Tibial artery (tissue), 4 donors: ENCODE measurements at places on chromosomes 7 and 10.

GRCh38 chr10:59319854-59320253 is 42.5 kb downstream of the FAM13C start:
- H3K27me3 ChIP-seq = no peaks in the 10 kb centered on the region
- no peaks in the 10 kb centered on the region for H3K4me1 ChIP-seq
- H3K27ac ChIP-seq = peak overlapping the region; percentile 15
- DNase-seq = no peak
- no peak overlapping the region for H3K4me3 ChIP-seq

DNA sequence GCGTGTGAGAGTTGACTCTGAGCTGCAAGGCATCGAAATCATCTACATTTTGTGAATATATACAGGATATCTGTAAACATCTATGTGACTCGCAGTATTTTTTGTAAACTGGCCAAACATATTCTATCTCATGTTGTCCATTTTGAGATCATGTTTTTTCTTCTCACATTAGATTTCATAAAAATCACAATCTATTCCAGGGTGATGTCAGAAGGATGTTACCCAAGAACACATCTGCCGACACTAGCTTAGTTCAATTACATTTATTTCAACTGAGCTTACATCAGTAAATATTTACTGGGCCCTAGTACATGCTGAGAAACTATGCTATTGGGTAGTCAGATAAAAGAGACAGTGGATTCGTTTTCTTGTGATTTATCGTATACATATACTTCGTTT is 2.5 kb upstream of the BUB3 start:
- no peak overlapping the region for H3K4me3 ChIP-seq
- no peak overlapping the region for H3K27ac ChIP-seq
- peaks cover 5% of the 10 kb centered on the region for H3K36me3 ChIP-seq
- peaks cover 53% of the 10 kb centered on the region for H3K4me1 ChIP-seq
- DNase-seq = no peak
- H3K27me3 ChIP-seq = no peaks in the 10 kb centered on the region

DNA sequence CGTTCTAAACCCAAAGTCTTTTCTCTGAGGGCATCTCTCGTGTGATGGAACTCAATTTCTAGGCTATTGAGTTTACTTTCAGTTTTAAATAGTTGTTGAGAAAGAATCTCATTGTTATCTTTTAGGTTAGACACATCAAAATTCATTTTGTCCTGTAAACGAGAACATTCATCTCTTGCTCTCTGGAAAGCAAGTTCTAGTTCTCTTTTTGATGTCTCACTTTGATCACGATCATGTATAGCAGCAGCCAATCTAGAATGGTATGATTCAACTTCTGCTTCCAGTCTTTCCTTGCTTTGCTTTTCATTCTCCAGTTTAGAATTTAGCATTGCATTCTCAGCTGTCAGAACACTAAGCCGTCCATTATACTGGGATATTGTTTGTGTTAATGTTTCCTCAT is 65.1 kb downstream of the ANKRD26 start:
- H3K4me1 ChIP-seq = no peaks in the 10 kb centered on the region
- H3K4me3 ChIP-seq = no peak overlapping the region
- DNase-seq = no peak
- no peak overlapping the region for H3K27ac ChIP-seq
- H3K27me3 ChIP-seq = no peaks in the 10 kb centered on the region

- no peak overlapping the region for H3K27ac ChIP-seq
- H3K4me3 ChIP-seq = no peak overlapping the region
- H3K27me3 ChIP-seq = no peaks in the 10 kb centered on the region
- peaks cover 29% of the 10 kb centered on the region for H3K4me1 ChIP-seq
- peaks cover 8% of the 10 kb centered on the region for H3K36me3 ChIP-seq
These were observed 9.4 kb downstream of the HACD1 start for GRCh38 chr10:17607603-17608332.

DNA sequence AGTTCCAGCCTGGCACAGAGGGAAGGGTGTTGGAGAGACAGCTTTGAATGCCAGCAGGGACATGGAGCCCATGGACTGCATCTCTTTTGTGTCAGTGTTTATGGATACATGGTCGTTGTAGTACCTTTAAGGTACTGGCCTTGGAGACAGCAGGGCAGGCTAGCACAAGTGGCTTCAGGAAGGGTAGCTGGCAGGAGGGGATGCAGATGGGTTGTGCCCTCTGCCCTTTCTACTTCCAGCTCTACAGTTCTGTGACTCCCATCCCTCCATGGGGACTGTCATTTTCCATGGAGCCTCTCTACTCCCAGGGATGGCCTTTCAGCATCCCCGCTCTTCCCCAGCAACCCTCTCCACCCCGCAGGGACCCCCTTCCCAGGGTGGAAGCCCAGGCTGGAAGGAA is 25.1 kb downstream of the POLL start:
- no peak for DNase-seq
- peaks cover 10% of the 10 kb centered on the region for H3K4me1 ChIP-seq
- H3K27ac ChIP-seq = no peak overlapping the region
- H3K36me3 ChIP-seq = no peaks in the 10 kb centered on the region
- peaks cover 3% of the 10 kb centered on the region for H3K27me3 ChIP-seq
- H3K4me3 ChIP-seq = no peak overlapping the region

DNA sequence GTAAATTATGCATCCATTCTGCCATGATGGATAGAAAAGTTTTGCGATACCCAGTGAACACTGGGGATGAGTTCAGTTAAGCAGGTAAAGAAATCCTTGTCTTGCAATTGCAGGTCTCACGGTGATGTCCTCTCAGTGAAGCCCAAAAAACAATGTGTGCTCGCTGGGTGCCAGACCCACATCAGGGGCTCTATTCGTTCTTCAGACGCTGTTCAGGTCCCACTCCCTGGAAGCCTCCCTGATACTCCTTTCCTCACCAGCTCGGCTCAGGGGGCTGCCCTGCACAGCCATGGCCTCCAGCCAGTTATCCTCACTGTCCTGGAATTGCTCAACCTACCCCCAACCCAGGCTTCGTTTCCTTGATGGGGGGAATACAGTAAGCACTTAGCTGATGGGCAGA is 323.5 kb downstream of the ADARB2 start:
- H3K4me1 ChIP-seq = no peaks in the 10 kb centered on the region
- no peaks in the 10 kb centered on the region for H3K36me3 ChIP-seq
- no peak overlapping the region for H3K27ac ChIP-seq
- DNase-seq = no peak
- H3K4me3 ChIP-seq = no peak overlapping the region

GRCh38 chr7:148761499-148762278 is 63.0 kb downstream of the CUL1 start:
- H3K4me1 ChIP-seq = no peaks in the 10 kb centered on the region
- H3K27me3 ChIP-seq = no peaks in the 10 kb centered on the region
- H3K4me3 ChIP-seq = no peak overlapping the region
- H3K27ac ChIP-seq = no peak overlapping the region

DNA sequence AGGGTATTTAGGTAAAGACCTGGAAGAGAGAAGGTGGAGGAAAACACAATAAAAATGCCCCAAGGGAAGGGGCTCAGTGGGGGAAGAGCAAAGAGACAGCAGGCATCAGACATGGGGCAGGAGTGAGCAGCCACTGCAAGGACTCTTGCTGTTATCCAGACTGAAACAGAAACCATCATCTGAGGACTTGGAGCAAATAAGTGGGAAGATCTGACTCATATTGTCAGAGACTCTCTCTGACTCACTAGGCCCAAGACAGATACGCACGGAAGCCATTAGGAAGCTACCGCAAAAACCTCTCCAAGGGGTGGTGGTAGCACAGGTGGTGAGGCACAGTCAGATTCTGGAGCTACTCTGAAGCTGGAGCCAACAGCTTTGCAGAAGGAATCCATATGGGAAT is 110.7 kb downstream of the RNF32 start:
- no peak overlapping the region for H3K27ac ChIP-seq
- no peak for DNase-seq
- H3K27me3 ChIP-seq = no peaks in the 10 kb centered on the region
- no peaks in the 10 kb centered on the region for H3K4me1 ChIP-seq
- H3K4me3 ChIP-seq = no peak overlapping the region
- H3K36me3 ChIP-seq = no peaks in the 10 kb centered on the region

DNA sequence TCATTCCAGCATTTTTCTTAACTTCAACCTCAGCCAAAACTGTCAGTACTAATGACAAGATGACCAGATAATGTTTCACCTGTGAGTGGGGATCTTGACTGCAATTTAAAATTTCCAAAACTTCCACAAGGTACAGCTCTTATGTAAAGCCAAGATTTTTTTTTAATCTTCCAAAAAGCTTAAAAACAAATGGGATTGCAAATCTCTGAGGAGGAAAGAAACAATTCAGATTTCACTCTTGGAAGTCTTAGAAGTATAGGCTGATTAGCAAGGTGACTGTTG is 90.2 kb downstream of the AGMO start:
- no peaks in the 10 kb centered on the region for H3K27me3 ChIP-seq
- H3K4me3 ChIP-seq = no peak overlapping the region
- H3K4me1 ChIP-seq = no peaks in the 10 kb centered on the region
- no peak for DNase-seq

DNA sequence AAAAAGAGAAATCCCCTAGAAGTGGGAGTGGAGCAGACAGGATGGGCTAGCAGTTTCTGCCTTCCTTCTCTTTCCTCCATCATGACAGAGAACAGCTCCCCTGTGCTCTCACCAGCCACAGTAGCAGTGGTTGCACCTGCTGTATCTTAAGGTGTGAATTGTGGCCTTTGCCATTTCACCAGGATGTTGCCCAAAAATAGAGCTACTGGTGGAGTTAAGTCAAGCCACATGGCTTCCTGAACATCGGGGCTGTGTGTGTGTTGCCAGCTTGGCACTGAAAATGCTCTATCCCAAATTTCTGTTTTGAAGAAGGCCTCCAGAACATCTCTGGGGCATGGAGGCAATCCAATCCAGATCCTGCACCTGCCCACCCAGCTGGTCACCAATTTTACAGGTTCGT is 348.7 kb downstream of the EXOC4 start:
- H3K27me3 ChIP-seq = no peaks in the 10 kb centered on the region
- no peaks in the 10 kb centered on the region for H3K36me3 ChIP-seq
- DNase-seq = no peak
- no peak overlapping the region for H3K4me3 ChIP-seq
- H3K27ac ChIP-seq = no peak overlapping the region

GRCh38 chr7:27124902-27125689 is 5.5 kb downstream of the HOXA4 start:
- H3K36me3 ChIP-seq = peaks cover 7% of the 10 kb centered on the region
- DNase-seq = no peak
- no peaks in the 10 kb centered on the region for H3K27me3 ChIP-seq

- no peak overlapping the region for H3K4me3 ChIP-seq
- no peaks in the 10 kb centered on the region for H3K4me1 ChIP-seq
- no peaks in the 10 kb centered on the region for H3K27me3 ChIP-seq
These were observed 27.7 kb downstream of the ARHGAP22 start for GRCh38 chr10:48577158-48577557.

- no peak overlapping the region for H3K4me3 ChIP-seq
- H3K4me1 ChIP-seq = no peaks in the 10 kb centered on the region
- no peak overlapping the region for H3K27ac ChIP-seq
- no peak for DNase-seq
- no peaks in the 10 kb centered on the region for H3K27me3 ChIP-seq
These were observed 9.5 kb downstream of the AKR1E2 start for GRCh38 chr10:4835494-4835918.

DNA sequence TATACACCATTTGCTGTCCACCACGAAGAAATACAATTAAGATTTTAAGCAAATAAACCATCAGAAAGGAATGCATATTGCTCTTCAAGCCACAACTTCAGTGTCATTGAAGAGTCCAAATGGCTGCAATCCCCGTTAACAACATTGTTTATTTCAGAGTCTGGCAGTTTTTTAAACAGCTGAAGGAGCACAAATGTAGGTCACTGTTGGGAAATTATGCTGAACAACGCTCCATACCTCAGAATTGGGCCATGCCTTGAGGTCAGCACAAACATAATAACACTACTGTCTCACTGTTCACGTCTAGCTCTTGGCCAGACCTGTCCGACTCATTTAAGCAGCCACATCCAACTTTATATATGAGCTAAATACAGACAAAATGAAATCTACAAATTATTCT is 453.9 kb upstream of the GHITM start:
- no peaks in the 10 kb centered on the region for H3K36me3 ChIP-seq
- no peaks in the 10 kb centered on the region for H3K27me3 ChIP-seq
- DNase-seq = no peak

- H3K27ac ChIP-seq = no peak overlapping the region
- no peaks in the 10 kb centered on the region for H3K36me3 ChIP-seq
- no peak for DNase-seq
- no peak overlapping the region for H3K4me3 ChIP-seq
These were observed 61.4 kb downstream of the ABI1 start for GRCh38 chr10:26799342-26799741.

DNA sequence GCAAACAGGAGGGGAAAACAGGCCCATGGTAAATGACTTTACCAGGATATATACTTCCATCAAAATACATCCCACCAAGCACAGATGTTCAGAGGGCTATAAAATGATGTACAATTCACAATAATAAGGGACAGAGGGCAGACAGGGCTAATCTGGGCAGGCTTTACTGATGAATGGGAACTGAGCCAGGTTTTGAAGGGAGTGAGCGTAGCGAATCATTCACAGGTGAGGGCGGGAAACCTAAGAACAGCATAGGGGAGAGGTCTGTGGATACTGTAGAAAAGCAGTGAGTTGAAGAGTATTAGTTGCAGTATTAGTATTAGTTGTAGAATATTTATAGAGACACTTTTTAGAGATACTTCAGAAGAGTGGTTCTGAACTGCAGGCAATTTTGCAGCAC is 180.8 kb downstream of the JAZF1 start:
- no peaks in the 10 kb centered on the region for H3K27me3 ChIP-seq
- no peak overlapping the region for H3K27ac ChIP-seq
- no peaks in the 10 kb centered on the region for H3K36me3 ChIP-seq
- no peak overlapping the region for H3K4me3 ChIP-seq
- peaks cover 4% of the 10 kb centered on the region for H3K4me1 ChIP-seq

DNA sequence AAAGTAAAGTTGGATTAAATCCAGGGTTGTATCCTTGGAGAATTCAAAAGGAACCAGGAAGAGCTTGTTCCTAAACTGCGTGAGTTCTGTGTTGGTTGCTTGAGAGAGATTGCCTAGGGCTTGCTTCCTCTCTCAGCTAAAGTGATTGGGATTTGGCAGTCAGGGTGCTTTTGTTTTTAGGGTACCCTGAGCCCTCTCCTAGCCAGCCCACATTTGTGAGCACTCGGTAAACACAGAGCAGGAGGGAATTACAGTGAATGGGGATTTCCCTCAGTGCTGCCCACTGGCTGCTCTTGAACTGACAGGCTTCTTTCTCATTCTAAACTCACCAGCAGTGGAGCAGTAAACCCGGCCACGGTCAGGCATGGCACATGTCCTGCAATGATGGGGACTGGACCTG is 146.9 kb downstream of the TPST1 start:
- H3K4me3 ChIP-seq = no peak overlapping the region
- H3K36me3 ChIP-seq = no peaks in the 10 kb centered on the region
- no peaks in the 10 kb centered on the region for H3K27me3 ChIP-seq
- H3K27ac ChIP-seq = no peak overlapping the region
- H3K4me1 ChIP-seq = peaks cover 22% of the 10 kb centered on the region

DNA sequence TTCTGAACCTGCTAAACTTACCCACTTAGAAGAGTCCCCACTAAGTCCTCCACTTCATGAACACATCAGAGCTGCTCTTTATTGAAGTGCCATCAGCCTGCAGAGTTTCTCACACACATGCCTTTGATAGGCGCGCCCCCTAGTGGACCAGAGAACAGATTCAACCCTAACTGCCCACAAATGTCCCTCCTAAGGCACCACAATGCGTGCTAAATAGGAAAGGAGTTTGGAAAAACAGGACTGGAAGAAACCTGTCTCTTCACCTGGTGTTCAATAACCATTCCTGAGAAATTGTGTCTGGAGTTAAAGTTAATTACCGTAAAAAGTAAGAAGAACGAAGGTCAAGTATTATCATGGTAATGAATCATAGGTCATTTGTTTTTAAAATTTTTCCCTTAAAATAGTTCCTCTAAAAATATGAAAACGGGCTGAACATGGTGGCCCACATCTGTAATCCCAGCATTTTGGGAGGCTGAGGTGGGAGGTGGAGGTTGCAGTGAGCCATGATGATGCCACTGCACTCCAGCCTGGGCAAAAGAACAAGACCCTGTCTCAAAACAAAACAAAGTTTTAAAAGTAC is 249.7 kb downstream of the ELMO1 start:
- H3K27me3 ChIP-seq = no peaks in the 10 kb centered on the region
- H3K4me1 ChIP-seq = peaks cover 17% of the 10 kb centered on the region
- H3K4me3 ChIP-seq = no peak overlapping the region
- no peaks in the 10 kb centered on the region for H3K36me3 ChIP-seq
